ENCODE measurements at places on chromosomes 5 and 9.
A peak's percentile ranks its signal among the peaks of the same experiment; 100 is the strongest.

DNA sequence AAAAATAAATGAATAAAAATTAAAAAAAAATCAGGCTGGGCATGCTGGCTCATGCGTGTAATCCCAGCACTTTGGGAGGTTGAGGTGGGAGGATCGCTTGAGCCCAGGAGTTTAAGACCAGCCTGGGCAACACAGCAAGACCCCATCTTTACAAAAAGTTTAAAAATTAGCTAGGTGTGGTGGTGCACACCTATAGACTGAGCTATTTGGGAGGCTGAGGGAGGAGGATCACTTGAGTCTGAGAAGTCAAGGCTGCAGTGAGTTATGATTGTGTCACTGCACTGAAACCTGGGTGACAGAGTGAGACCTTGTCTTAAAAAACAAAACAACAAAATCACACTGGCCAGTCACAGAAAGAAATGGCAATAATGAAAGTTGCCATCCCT, 3.4 kb upstream of the CNTRL start:
- DNase-seq, result no peak

- peak; percentile 66 for DNase-seq
Measured at GRCh38 chr9:122394265-122395125, 23.7 kb downstream of the PTGS1 start.

- peak; percentile 76 for DNase-seq
Measured at GRCh38 chr9:31304576-31304975, 1079.9 kb upstream of the ACO1 start.

DNA sequence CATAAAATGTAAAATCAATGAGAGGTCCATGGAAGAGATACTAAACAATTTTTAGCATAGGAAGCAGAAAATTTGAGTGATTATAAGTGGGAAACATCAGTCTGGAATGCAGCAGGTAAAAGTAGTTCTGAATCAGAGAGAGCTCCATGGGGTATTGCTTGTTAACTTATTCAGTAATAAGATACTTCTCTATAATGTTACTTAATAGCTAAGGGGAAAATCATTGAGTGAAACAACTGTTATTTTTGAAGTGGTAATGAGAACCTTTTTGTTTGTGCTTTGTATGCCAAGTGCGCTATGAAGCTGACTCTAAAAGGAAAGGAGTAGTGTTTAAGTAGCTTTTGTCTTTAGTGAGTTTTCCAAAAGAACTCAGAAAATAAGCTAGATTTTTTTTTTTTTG, 95.2 kb downstream of the ERBIN start:
- no peak for DNase-seq

GRCh38 chr5:132027027-132027426, 15.6 kb upstream of the ACSL6 start:
- DNase-seq, result no peak

- peak; percentile 38 for DNase-seq
Measured at GRCh38 chr5:138849439-138849838, 25.7 kb downstream of the LRRTM2 start.

GRCh38 chr5:68268101-68268851, 52.7 kb downstream of the PIK3R1 start:
- no peak for DNase-seq

GRCh38 chr9:15222313-15222712, 84.7 kb downstream of the TTC39B start:
- DNase-seq, result no peak

DNA sequence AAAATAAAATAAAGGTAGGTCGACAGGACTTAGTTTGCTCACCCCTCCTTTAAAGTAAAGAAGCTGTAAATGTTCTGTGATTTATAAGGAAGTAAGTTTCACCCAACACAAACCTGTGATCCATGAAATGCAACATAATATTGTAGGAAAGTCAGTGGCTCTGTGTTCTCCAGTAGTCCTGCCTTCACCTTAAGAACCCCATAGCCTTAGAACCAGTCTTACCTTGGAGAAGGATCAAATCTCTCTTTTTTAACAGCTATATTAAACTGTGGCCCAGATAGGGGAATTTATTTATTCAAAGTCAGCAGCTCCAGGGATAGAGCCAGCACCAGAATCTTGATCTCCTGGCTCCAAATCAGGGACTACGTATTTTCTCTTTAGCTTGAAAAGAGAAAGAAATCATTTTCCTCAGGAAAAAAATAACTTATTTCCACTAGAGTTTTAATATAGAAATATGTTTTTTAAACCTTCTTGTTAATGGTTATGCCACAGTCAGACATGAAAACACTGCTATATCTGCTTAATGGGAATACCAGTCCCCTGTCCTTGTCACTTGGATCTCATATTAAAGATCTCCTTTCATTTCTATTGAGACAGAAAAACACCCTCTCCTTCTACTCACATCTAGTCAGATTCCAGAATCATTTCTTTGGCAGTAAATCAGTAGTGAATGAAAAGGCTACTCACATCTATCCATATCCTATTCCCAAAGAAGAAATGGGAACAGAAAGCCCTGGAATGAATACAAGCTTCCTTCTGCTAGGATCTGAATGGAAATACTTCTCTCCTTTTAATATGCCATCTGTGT, 269.2 kb upstream of the TNC start:
- no peak for DNase-seq

GRCh38 chr5:56557198-56557597, 258.2 kb upstream of the MAP3K1 start:
- DNase-seq, result peak; percentile 25

GRCh38 chr9:129998491-129999140, 44.4 kb downstream of the FNBP1 start:
- no peak for DNase-seq

DNA sequence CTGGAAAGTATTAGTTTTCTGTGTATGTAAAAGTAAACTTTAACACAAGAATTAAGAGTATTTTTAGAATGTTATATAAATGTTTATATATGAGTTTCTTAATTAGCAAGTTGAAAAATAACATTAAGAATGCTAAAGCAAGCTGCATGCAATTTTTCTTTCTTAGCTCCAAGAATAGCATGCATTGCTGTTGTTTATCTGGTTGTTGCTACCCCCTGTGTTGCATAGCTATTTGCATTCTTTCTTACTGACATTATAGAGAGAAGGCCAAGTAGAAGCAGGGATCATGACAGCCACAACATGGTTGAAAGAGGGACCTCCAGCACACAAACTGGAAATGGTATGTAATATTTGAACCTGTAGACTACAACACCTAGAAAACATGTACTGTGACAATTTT, 94.8 kb downstream of the ERCC6L2 start:
- DNase-seq, result no peak

- DNase-seq, result peak; percentile 85
Measured at GRCh38 chr9:128249908-128250838, 25.6 kb downstream of the GOLGA2 start.

- peak; percentile 90 for DNase-seq
Measured at GRCh38 chr9:112065806-112066606, 109.1 kb downstream of the SUSD1 start.

GRCh38 chr5:176360894-176361436, 599 bp downstream of the KIAA1191 start:
- peak; percentile 15 for DNase-seq

DNA sequence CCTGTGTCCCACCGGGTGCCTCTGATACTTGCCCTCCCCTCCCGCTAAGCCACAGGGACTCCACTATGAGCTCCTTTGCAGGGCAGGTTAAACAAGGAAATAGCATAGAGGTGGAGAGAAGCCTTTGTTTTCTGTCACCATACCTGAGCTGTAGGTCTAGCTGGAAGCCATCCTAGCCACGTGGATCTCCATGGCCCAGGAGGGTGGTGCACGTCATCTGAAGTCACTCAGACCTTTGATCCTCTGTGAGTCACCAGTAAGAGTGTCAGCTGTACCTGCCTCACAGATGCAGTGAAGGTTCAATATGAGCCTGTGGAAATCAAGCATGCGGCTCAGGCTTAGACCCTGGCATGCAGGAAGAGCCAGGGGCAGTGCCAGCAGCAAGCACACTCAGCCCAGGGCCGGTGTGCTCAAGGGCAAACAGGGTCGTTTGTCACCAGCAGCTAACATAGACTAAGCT, 55.1 kb downstream of the ASS1 start:
- DNase-seq, result no peak

GRCh38 chr5:80070338-80071056, 35.3 kb downstream of the THBS4 start:
- no peak for DNase-seq

DNA sequence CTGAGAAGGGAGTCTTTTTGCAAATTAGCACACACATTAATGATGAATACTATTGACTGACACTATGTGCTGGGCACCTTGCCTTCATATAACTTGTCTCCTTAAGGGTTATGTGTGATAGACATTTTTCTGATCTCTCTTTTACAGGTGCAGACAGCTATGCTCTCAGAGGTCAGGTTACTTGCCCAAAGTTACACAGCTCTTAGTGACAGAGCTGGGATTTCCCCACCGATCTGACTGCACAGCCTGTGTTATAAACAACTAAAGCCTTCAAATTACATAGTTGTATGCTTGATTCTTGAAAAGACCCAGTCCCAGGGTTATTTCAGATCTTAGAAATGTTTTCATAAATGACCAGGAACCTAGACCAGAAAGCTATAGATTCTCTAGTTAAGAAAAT, 462.7 kb downstream of the EBF1 start:
- DNase-seq, result no peak

DNA sequence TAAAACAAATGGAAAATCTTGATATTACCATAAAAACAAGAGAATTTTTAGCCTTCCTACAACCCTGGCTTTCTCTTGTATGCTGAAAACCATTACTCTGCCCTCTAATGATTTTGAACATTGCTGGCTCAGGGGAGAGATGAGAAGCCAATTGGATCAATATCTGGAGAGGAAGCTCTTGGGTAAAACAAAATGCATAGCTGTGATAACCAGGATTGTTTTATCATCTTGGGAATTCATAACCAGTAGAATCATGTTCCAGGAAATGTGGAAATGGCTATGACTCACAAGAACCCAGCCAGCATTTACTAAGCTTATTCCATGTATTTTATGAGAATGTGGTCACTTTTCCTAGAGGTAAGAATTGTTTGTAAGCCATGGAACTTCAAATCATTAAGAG, 51.1 kb upstream of the CTNND2 start:
- DNase-seq, result peak; percentile 8

DNA sequence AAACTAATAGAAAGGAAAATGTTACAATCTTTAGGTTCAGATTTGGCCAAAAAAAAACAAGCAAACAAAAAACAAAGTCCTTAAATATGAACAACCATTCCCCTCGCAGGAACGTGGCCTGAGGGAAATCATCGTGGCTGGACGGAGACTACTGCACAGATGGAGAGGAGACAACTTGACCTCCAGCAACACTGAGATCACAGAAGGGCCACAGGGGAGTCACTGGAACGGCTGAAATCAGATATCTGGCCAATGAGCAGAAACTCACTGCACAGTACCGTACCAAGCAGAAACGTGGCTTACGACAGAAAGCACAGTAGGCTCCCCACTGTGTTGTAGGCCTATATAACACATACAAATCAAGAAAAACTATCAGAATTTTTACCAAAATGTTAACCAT, 27.7 kb downstream of the CAMSAP1 start:
- DNase-seq, result no peak

GRCh38 chr9:71431931-71432330, 310.5 kb upstream of the TRPM3 start:
- peak; percentile 1 for DNase-seq

DNA sequence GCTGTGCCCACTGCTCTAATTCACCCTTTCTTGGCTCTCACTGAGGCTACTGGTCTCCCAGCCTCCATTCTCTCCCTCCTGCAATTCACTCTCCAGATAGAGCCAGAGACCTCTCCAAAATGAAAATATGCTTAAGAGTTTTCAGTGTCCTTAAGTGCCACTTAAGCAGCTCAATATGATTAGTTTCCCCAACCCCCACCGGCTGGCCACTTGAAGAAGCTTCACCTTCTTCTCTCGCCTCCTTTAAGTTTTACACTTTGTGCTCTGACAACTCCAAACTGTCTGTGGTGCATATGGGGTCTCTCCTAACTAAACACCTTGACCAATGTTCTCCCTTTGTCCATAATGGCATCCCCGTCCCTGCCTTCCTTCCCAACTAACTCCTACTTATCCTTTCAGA, 53.4 kb downstream of the CDK5RAP2 start:
- no peak for DNase-seq

GRCh38 chr5:156354571-156354970, 27.6 kb downstream of the SGCD start:
- DNase-seq, result no peak

- DNase-seq, result no peak
Measured at GRCh38 chr5:141963701-141964100, 5.2 kb upstream of the RNF14 start.

DNA sequence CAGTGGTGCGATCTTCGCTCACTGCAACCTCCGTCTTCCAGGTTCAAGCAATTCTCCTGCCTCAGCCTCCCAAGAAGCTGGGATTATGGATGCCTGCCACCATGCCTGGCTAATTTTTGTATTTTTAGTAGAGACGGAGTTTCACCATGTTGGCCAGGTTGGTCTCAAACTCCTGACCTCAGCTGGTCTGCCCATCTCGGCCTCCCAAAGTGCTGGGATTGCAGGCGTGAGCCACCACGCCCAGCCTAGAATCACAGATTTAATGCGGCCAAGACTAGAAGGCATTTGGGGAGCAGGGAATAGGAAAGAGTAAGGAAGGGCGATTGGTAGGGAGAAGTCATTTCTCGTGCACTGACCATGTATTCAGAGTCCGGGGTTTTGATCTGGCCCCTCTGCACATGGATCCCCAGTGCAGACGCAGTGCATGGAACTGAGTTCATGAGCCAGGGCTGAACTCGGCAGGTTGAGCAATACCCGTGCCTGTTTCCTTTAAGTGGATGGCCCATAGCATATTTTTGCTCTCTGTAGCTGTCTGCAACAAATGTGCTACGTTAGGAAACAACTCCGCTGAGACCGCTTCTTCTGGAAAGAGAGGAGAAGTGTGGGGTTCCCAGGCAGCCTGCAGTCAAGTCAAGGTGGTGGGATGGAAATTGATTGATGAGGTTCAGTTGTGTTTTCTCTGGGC, 3.4 kb upstream of the HMCN2 start:
- no peak for DNase-seq

- peak; percentile 41 for DNase-seq
Measured at GRCh38 chr5:131212471-131213021, 41.8 kb downstream of the LYRM7 start.

- DNase-seq, result no peak
Measured at GRCh38 chr9:134764473-134765269, 115.9 kb upstream of the FCN2 start.

DNA sequence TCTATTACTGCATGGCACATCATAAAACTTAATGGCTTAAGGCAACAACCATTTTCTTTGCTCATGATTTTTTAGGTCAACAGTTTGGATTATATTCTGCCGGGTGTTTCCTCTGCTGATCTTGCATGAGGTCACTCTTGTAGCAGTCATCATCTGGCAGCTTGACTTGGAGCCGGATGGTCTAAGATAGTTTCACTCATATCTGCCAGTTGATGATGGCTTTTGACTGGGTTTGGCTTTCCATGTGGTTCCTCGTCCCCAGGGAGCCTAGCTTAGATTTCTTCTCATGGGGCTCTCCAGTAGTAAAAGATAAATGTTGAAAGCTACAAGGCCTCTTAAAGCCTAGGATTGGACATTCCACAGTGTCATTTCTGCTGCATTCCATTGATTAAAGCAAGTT, 27.4 kb downstream of the LNPEP start:
- peak; percentile 85 for DNase-seq

- DNase-seq, result no peak
Measured at GRCh38 chr9:137592767-137593166, 2.5 kb upstream of the ZMYND19 start.
